ENCODE measurements at places on chromosomes 16 and 17. TPM values are rescaled to one million over a fixed set of nuclear protein-coding genes. Genes with fewer than 3 reads are reported as not detected.

MGAT5B gene
- total RNA-seq = 0.83 TPM

HP gene
- 3.6 TPM for total RNA-seq

DYNLL2 gene
- total RNA-seq = 22.7 TPM

KRTAP9-1 gene
- not detected for total RNA-seq

- peak; percentile 50 for DNase-seq
- no peaks in the 10 kb centered on the region for H3K27me3 ChIP-seq
- no peak overlapping the region for H3K4me3 ChIP-seq
- H3K4me1 ChIP-seq = no peaks in the 10 kb centered on the region
- no peak overlapping the region for H3K27ac ChIP-seq
- no peaks in the 10 kb centered on the region for H3K36me3 ChIP-seq
Observed at GRCh38 chr17:74497471-74497870, 31.0 kb downstream of the CD300A start.

- H3K27me3 ChIP-seq = no peaks in the 10 kb centered on the region
- H3K4me3 ChIP-seq = no peak overlapping the region
- DNase-seq = no peak
- peak overlapping the region; percentile 11 for H3K27ac ChIP-seq
- H3K36me3 ChIP-seq = no peaks in the 10 kb centered on the region
- H3K4me1 ChIP-seq = no peaks in the 10 kb centered on the region
Observed at GRCh38 chr16:84548971-84549844, 44.7 kb upstream of the MEAK7 start.

GRCh38 chr16:19354371-19354770 lies 63.3 kb upstream of the TMC5 start:
- H3K27me3 ChIP-seq = no peaks in the 10 kb centered on the region
- H3K4me3 ChIP-seq = no peak overlapping the region

GRCh38 chr17:42784409-42784808 lies 4.0 kb downstream of the WNK4 start:
- H3K4me3 ChIP-seq = no peak overlapping the region
- no peak overlapping the region for H3K27ac ChIP-seq
- H3K4me1 ChIP-seq = peaks cover 23% of the 10 kb centered on the region

DNA sequence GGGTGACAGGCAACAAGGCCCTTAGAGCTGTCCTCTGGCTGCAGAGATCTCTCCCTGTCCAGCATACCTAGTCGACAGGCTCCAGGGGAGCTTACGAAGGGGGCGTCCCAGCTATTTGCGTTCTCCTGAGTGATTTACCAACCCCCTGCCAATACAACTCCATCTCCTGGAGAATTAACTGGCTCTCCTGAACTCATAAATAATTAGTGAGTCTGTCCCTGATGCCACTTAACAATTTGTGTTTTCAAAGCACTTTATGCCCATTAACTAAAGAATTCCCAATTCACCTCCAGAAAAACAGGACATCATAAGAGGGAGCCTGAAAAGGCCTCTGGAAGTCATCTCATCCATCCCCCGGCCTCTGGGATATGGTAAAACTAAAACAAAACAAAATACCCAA lies 26.7 kb downstream of the SDK2 start:
- DNase-seq = no peak
- no peaks in the 10 kb centered on the region for H3K4me1 ChIP-seq
- no peak overlapping the region for H3K27ac ChIP-seq
- H3K4me3 ChIP-seq = no peak overlapping the region

DNA sequence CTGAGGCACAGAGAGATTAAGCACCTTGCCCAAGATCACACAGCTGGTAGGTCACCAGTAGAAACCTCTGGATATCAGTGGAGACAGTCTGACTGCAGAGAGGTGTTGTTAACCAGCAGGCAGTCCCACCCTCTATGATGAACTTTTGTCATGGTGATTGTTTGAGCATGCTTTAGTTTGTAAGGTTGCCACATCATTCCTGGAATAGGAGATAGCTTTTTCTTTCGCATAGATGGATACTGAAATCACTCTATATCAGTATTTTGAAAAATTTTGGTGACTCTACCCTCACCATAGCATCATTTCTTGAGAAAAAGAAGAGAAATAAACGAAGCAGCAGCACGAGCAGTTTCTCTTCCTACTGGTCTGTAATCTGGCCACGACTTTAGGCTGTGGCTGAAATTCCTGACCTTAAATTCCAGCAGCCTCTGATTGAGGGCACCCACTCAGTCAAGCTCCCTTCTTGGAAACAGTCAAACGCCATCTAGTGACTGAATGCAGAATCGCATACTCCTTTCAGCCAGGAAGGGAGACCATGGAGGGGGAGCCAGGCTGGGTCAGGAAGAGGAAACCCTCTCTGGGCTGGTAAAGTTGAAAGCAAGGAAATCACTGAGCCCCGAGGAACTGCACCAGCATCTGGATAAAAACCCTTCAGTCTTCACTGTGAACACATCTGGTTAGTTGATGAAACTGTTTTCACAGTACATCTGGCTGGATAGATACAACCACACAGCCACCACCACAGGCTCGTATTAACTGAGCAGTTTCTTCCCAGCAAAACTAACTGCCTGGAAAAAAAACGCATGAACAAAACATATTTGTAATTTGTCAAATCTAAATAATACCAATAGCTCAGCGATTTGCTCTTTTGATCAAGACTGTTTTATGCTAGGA lies 108.5 kb upstream of the XYLT1 start:
- H3K27me3 ChIP-seq = no peaks in the 10 kb centered on the region
- H3K27ac ChIP-seq = no peak overlapping the region
- no peaks in the 10 kb centered on the region for H3K36me3 ChIP-seq
- no peaks in the 10 kb centered on the region for H3K4me1 ChIP-seq

DNA sequence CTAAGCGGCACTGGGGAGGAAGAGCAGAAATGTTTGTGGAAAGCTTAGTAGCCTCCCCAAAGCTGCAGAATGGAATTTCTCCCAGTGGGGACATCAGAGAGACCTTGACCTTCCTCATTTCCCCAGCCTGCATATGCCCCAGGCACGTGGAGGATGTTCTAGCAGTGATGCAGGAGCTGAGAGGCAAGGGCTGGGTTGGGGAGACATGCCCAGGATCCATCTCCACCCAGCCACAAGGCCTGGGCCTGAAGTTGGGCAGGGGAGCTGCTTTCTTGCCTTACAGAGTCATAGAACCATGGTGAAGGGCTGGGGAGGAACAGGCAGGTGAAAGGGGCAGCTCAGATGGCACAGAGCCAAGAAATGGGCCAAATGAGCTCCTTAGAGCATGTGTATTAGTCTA lies 104.0 kb downstream of the TMEM132E start:
- no peaks in the 10 kb centered on the region for H3K27me3 ChIP-seq
- H3K36me3 ChIP-seq = no peaks in the 10 kb centered on the region
- no peak overlapping the region for H3K4me3 ChIP-seq
- H3K4me1 ChIP-seq = no peaks in the 10 kb centered on the region
- H3K27ac ChIP-seq = no peak overlapping the region
- no peak for DNase-seq

GRCh38 chr16:80627108-80627507 lies 86.3 kb downstream of the DYNLRB2 start:
- no peak for DNase-seq
- H3K4me3 ChIP-seq = no peak overlapping the region
- H3K27me3 ChIP-seq = no peaks in the 10 kb centered on the region
- H3K4me1 ChIP-seq = no peaks in the 10 kb centered on the region

DNA sequence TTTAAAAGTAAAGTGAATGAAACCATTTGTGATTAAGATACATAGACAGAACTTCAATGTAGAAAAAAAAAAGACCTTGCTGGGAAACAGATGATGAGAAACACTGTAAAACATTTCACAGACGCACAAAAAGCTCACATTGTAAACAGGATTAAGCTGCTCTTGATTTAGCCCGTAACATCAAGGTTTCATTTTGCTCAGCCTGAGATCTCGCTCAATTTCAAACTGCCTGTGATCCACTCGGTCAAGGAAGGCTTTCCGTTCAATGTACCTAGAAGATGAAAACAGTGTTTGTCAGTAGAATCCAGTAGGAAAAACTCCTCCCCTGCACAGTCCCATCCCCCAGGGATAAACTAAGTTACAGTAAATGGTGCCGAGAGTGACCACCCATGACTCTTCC lies 42.3 kb upstream of the BCAR1 start:
- peaks cover 4% of the 10 kb centered on the region for H3K4me1 ChIP-seq
- no peaks in the 10 kb centered on the region for H3K36me3 ChIP-seq
- no peak for DNase-seq
- H3K27ac ChIP-seq = no peak overlapping the region

GRCh38 chr17:80426671-80427326 lies 11.8 kb downstream of the ENDOV start:
- no peak overlapping the region for H3K27ac ChIP-seq
- DNase-seq = peak; percentile 79
- peaks cover 26% of the 10 kb centered on the region for H3K36me3 ChIP-seq
- H3K4me1 ChIP-seq = peaks cover 9% of the 10 kb centered on the region
- no peak overlapping the region for H3K4me3 ChIP-seq

DNA sequence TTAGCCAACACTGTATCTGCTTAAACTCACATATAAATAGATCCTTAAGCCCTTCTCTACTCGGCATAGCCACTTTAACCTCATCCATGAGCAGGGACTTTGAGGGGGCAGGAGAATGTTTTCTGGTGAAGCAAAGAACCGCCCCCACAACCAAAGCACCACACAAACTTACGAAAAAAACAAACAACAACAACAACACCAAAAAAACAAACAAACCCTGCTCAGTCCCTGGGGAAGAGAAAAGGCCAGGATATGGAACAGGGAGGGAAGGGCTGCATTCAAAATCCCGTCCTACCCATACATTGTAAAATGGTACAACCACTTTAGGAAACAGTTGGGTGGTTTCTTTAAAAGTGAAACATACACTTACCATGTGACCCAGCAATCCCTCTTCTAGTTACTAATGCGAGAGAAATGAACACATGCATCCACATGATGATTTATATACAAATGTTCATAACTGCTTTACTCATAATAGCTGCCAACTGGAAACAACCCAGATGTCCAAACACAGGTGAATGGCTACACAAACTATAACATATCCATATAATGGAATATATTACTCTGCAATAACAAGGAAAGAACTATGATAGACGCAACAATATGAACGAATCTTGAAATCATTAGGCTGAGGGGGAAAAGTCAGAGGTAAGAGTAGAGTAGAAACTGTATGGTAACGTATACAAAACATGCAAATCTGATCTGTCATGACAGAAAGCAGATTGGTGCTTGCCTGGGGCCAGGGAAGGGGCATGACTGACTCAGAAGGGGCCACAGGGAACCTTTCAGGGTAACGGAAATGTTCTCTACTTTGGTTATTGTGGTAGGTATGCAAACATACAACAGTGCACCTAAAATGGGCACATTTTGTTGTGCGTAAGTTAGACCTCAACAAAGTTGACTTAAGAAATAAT lies 37.7 kb upstream of the TOB1 start:
- no peaks in the 10 kb centered on the region for H3K27me3 ChIP-seq
- DNase-seq = no peak
- peaks cover 4% of the 10 kb centered on the region for H3K4me1 ChIP-seq
- peak overlapping the region; percentile 98 for H3K27ac ChIP-seq

GRCh38 chr17:4782652-4783051 lies 3.5 kb downstream of the VMO1 start:
- H3K4me3 ChIP-seq = no peak overlapping the region
- peaks cover 9% of the 10 kb centered on the region for H3K27me3 ChIP-seq
- H3K27ac ChIP-seq = no peak overlapping the region
- H3K36me3 ChIP-seq = no peaks in the 10 kb centered on the region
- DNase-seq = no peak

GRCh38 chr16:8655184-8655717 lies 19.2 kb upstream of the ABAT start:
- no peaks in the 10 kb centered on the region for H3K36me3 ChIP-seq
- H3K27ac ChIP-seq = no peak overlapping the region
- H3K27me3 ChIP-seq = no peaks in the 10 kb centered on the region
- DNase-seq = no peak
- H3K4me3 ChIP-seq = no peak overlapping the region

GRCh38 chr17:79755591-79755990 lies 22.4 kb upstream of the CBX2 start:
- H3K27ac ChIP-seq = no peak overlapping the region

DNA sequence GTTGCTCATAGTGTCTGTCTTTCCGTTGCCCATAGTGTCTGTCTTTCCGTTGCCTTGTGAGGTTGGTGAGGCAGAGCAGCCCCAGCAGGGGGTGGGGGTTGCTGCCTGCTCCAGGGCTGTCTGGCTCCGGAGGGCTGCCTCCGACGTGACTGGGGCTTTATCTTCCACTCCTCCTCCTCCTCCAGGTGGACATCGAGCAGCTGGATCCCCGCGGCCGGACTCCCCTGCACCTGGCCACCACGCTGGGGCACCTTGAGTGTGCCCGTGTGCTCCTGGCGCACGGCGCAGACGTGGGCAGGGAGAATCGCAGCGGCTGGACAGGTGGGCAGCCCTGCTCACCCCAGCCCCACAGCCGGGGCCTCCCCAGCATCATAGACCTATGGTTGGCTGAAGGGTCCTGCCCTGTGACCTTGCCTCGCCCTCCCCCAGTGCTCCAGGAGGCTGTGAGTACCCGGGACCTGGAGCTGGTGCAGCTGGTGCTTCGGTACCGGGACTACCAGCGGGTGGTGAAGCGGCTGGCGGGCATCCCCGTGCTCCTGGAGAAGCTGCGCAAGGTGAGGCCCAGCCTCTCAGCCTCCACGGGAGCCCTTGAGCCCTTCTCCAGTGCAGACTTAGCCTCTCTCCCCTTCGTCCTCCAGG lies 14.7 kb downstream of the ANKRD13B start:
- no peak for DNase-seq
- H3K36me3 ChIP-seq = no peaks in the 10 kb centered on the region
- no peaks in the 10 kb centered on the region for H3K4me1 ChIP-seq
- no peak overlapping the region for H3K4me3 ChIP-seq

DNA sequence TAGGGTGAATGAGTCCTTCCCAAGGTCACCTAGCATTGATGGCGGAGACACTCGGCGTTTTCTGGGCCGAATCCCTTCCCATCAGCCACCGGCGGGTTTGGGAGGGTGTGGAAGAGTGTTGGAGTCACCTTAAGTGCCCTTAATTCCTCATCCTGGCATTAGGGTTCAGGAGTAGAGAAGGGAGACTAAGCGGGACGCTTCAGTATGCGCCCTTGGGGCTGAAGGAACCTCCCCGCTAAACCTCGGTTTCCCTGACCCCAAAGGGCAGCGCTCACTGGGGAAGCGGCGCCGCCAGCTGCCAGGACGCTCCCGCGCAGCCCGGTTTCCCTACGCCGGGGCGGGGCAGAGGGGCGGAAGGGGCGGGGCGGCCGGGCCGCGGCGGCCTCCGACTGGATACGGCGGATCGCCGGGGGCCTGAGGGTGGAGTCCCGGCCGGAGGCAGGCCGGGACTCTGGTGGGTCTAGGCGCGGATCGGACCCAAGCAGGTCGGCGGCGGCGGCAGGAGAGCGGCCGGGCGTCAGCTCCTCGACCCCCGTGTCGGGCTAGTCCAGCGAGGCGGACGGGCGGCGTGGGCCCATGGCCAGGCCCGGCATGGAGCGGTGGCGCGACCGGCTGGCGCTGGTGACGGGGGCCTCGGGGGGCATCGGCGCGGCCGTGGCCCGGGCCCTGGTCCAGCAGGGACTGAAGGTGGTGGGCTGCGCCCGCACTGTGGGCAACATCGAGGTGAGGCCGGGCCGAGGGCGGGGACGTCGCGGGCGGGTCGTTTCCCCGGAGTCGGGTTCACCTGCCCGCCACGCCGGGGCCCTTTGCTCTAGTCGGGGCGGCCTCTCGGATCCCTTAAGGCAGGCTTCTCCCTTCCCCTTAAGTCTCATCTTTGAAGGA lies at the start of gene DHRS11:
Gene DHRS11, plus strand, starts transcription at position 446 of the 882 bp plus-strand sequence. Its CDS starts 131 bp downstream, at position 577.
- peak within 1 kb of the TSS; percentile 99 for H3K4me3 ChIP-seq
- H3K27me3 ChIP-seq = no peaks in the 10 kb centered on the region
- peaks cover 16% of the 10 kb centered on the region for H3K36me3 ChIP-seq
- DNase-seq = peak; percentile 88
- H3K4me1 ChIP-seq = peaks cover 17% of the 10 kb centered on the region
- peak within 1 kb of the TSS; percentile 75 for H3K27ac ChIP-seq

All from sigmoid colon (tissue), 7 donors.